Posterior cingulate gyrus (tissue), 11 donors: ENCODE measurements at places on chromosomes 5 and 9.

GRCh38 chr5:173915310-173916014 lies 27.3 kb downstream of the CPEB4 start:
- DNase-seq: no peak

GRCh38 chr5:92761585-92761984 lies 819.4 kb downstream of the NR2F1-AS1 start:
- DNase-seq: no peak

DNA sequence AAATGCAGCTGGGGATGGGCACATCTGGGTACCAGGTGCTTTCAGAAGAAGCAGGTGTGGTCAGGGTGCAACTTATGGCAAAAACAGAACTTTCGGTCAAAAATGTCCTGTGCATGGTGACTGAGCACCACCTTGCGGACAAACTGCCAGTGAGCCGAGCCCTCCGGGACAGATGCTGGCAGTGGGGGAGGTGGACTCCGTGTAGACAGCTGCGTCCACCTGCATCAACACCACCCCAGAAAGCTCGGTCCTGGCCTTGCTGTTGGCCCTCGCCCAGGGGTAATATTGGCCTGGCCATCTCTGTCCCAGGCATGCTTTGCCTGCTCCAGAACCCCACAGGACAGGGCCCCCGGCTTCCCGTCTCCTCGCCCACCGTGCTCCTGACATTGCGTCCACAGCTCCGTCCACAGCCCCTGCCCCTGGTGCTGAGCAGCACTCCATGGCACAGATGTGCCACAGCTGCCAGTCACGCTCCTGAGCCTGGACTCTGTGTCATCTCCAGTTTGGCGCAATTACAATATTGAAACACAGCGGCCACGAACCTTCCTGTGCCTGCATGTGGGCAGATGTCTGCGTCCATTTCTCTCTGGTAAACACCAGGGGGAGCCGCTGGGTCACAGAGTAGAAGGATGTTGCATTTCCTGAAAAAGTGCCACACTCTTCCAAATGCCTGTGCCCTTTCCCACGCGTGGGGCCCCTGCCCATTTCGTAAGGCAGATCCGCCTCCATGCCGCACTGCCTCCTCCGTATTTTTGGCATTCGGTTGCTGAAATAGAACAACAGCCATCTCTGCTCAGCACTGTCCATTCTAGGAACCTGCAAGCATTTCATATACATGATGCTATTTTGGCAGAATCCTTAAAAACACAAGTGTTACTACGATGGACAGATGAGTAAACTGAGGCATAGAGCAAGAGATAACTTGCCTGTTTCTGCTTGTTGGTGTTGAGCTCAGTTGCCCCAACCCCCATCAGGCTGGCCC lies 33.4 kb upstream of the SLC6A19 start:
- peak; percentile 64 for DNase-seq

DNA sequence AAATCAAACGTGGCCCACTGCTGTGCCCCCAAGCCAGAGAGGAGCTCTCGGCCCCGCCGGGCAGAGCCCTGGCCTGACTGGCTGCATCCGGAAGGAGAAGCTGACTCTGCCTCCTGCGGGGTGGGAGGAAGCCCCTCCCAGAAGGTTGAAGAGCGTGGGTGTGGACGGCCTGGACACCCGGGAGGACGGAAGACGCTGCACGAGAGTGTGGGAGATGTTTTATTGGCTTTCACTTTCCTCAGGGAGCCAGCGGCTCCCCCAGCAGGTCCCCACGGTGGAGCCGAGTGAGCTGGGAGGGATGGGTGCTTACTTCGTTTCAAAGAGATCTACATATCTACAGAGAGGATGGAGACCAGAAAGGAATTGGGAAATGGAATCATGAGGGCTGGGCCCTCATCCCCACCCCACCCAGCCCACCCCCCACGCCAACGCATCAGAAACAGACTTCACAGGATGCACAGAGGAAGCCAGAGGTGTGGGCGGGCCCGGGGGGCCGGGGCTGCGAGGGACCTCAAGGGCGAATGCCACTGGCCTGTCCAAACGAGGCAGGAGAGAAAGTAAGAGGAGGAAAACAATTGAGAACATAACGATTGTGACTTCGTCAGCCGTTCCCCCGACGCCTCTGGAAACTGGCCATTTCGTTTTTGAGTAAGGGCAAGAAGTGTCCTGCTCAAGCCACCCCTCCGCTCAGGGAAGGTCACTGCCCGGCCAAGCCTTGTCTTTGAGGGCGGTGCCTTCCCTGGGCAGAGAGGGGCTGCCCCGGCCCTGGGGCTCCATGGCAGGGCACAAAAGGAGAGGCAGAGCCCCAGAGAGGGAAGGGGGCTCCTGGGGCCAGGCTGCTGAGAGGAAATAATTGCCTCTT lies 32.1 kb downstream of the FAM163B start:
- DNase-seq: no peak

GRCh38 chr5:1515921-1516571 lies 7.7 kb downstream of the LPCAT1 start:
- peak; percentile 56 for DNase-seq
